ENCODE measurements at places on chromosomes 7 and 10.

DNA sequence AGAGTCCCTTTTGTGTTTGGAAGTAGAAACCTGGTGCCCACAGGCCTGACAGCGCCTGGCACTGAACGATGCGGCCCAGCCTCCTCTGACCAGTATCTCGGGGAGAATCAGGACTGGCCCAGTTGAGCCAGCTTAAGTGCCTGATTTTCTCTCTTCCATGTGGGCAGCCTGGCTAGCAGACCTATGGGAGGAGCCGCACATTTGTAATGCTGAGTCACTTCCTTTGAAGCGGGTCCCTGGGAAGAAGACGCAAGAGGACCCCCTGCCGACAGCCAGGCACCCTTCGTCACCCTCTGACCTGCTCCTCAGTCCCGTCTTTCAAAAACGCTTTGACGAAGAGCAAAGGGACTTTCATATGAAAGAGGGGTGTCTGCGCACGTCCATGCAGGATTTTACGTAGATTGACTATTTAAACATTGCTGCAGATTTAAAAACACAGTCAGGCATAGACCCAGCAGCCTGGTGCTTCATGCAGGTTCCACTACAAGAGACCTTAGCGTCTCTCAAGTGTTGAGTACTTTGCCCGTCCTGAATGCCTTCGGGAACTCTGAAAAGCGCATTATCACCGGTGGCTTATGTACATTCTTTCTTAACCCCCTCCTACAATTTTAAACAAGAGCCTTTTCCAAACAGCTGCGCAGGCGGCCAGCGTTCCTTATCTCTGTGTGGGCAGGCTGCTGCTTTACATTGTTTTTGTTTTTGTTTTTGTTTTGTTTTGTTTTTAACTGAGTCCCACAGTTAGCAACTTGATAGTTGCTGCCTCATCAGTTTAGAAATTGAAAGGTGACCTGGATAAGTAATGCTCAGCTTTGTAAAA lies 36.5 kb upstream of the AP5Z1 start:
- DNase-seq, result no peak

GRCh38 chr7:30921540-30922401 lies 10.1 kb downstream of the AQP1 start:
- DNase-seq, result no peak

- DNase-seq, result no peak
These were observed 19.6 kb upstream of the PRKAR2B start for GRCh38 chr7:107024906-107025305.

DNA sequence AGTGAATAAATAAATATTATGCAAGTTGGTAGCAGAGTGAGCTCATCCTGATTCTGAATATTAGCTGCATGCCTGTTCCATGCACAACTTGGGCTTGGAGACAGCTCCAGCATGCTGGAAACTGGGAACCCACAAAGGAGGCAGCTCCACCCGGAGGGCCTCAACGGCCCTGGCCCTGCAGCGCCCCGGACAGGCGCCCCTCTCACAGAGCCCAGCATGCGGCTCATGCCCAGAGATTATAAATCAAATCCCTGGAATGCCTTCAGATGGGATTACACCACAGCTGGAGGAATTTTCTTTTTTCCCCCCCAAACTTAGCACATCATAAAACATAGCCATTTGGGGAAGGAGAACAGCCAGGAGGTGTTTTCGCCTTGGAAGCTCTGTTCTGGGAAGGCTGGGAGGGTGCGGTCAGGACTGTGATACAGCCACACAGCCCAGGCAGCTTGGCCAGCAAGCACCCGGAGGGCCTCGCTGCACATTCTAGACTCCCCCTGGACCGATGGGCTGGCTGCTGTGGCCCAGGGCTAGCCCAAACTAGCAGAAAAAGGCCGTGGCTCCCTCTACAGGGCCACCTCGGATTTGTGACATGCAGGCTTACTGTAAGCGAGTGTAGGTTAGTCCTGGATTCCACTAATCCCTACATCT lies 102.4 kb downstream of the PTPN20 start:
- DNase-seq, result no peak

DNA sequence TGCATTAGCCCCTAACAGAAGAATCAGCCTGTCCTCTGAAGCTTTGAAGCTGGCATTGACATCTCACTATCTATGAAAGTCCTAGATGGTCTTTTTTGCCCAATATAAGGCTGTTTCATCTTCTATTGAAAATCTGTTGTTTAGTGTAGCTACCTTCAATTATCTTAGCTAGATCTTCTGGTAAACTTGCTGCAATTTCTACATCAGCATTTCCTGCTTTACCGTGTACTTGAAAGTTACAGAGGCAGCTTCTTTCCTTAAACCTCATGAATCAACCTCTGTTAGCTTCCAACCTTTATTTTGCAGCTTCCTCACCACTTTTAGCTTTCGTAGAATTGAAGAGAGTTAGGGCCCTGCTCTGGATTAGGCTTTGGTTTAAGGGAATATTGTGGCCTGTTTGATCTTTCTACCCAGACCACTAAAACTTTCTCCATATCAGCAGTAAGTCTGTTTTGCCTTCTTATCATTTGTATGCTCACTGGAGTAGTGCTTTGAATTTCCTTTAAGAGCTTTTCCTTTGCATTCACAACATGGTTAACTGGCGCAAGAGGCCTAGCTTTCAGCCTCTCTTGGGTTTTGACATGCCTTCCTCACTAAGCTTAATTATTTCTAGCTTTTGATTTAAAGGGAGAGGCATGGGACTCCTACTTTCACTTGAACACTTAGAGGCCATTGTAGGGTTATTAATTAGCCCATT lies 32.5 kb downstream of the ARID5B start:
- no peak for DNase-seq

DNA sequence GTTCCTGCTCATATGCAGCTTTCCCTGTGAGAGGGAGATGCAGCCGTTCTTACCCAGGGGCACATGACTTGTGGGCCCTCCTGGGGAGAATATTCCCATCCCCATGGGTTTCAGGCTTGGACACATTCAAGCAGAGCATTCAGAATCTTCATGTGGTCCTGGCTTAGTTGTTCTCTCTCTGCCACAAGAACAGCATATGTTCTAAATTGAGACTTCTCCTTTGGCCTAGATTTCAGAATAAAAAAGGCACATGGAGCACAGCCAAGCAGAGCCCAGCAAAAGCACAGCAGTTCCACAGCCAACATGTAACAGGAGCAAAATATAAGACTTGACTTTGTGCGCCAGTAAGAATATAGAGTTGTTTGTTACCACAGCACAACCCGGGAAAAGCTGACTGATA lies 306.4 kb upstream of the MYO3A start:
- DNase-seq, result no peak

GRCh38 chr10:13712837-13713581 lies 126.2 kb downstream of the PRPF18 start:
- peak; percentile 22 for DNase-seq

DNA sequence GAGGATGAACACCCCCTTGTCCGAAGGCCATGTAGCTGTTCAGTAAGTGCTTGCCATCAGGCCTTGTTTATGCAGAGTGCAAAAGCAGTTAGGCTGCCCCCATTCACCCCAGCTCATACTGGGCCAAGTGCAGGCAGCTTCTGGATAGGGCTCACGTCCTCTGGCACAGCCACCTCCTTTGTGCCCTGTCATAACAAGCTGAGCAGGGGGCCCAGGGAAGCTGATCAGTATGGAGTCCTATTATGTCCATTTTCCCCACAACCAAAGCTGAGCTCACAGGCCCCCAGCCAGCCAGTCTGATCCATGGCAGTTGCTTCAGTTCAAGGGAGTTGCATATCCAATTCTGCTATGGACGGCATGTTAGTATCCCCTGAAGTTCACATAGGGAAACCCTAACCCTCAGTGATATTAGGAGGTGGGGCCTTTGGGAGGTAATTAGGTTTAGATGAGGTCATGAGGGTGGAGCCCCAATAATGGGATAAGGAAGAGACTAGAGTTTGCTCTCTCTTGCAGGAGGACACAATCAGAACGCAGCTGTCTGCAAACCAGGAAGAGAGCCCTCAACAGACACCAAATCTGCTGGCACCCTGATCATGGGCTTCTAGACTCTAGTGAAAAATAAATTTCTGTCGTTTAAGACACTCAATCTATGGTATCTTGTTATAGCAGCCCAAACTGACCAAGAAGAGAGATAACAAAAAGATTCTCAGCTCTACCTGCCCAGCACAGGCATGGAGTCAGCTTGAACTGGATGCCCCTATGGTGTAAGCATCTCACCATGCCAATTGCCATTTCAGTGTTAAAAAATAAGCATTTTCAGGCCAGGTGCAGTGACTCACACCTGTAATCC lies 155.9 kb downstream of the FGFR2 start:
- DNase-seq, result no peak

DNA sequence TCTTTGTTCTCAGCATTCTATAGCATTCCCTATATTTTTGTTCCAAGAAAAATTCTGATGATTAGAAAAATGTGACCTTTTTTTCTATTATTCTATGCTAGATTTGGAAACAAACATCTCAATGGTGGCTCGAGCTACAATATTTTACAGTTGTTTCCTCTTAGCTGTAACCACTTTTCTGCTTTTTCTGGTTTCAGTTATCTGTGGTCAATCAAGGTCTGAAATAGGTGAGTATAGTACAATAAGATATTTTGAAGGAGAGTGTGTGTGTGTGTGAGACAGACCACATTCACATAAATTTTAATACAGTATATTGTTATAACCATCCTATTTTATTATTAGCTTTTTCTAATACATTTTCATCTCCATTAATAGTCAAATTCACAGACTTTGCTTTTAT lies 564.5 kb upstream of the GHITM start:
- no peak for DNase-seq

DNA sequence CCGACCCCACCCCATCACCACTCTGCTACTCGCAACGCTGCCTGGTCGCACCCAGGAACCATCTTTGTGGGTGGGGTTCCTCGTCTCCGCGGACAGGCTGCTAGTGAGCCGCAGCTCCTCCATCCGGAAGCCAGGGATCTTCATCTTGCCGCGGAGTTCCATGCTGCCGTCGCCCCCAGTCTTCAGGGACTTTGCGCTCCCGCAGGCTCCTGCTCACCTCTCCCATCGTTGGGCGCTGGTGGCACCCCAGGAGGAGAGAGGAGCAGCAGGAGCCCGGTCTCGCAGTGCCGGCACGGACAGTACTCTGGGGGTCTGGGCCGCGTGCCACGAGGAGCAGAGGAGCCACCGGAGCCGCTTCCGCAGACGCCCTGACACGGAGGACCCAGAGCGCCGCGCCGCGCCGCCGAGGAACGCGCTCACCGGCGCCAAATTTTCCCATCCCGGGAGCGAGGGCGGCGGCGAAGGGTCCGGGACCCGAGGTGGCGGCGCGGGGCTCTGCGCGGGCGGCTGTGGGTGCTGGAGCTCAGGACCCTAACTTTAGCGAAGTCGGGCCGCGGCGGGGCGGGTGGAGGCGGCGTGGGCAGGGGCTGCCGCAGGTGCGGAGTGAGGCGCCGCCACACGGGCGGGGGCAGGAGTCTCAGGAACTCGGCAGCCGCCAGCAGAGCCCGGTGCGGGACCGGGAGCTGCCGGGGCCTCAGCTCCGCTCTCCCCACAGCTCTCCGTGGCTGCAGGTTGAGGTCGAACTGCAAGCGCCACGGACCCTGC lies 750.1 kb upstream of the SORCS1 start:
- DNase-seq, result no peak

Data from activated T-cell treated with anti-CD3 and anti-CD28 coated beads for 48 hours (primary cell).